ENCODE measurements at places on chromosomes 7 and 10. TPM values are rescaled to one million over a fixed set of nuclear protein-coding genes. Genes with fewer than 3 reads are reported as not detected.

Gene ADAM12
- total RNA-seq = 0.33 TPM

Gene FEZF1
- not detected for total RNA-seq

Gene PDAP1
- 150 TPM for total RNA-seq

Gene CYP2C18
- total RNA-seq = not detected

Gene COL17A1
- total RNA-seq = 1.2 TPM

Gene KCTD7
- 8.7 TPM for total RNA-seq

Gene SGMS1
- total RNA-seq = 23.7 TPM

Gene ZNF316
- 21.2 TPM for total RNA-seq

Gene ZC3HAV1L
- 25.7 TPM for total RNA-seq

Gene MEST
- 52.6 TPM for total RNA-seq

Gene EN2
- total RNA-seq = not detected

Gene VWDE
- total RNA-seq = 0.11 TPM

Gene MBL2
- total RNA-seq = not detected

DNA sequence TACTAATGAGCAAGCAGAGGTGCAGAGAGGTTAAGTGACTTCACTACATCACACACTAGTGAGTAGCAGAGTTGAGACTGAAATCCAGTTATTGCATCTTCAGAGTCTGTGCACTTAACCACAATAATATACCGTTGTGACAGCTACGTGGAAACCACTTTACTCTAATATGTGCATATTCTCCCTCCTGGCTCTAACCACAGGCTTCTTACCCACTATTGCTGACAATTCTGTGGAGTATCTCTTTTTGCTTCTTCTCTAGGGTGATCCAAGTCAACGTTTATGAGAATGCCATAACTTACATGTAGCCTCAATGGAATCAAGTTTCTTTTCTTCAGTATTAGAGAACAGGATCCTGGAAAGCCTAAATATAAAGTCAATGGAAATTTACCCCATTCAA lies 64.2 kb upstream of the MEOX2 start:
- no peaks in the 10 kb centered on the region for H3K4me1 ChIP-seq
- H3K4me3 ChIP-seq = no peak overlapping the region
- H3K36me3 ChIP-seq = no peaks in the 10 kb centered on the region
- DNase-seq = no peak

DNA sequence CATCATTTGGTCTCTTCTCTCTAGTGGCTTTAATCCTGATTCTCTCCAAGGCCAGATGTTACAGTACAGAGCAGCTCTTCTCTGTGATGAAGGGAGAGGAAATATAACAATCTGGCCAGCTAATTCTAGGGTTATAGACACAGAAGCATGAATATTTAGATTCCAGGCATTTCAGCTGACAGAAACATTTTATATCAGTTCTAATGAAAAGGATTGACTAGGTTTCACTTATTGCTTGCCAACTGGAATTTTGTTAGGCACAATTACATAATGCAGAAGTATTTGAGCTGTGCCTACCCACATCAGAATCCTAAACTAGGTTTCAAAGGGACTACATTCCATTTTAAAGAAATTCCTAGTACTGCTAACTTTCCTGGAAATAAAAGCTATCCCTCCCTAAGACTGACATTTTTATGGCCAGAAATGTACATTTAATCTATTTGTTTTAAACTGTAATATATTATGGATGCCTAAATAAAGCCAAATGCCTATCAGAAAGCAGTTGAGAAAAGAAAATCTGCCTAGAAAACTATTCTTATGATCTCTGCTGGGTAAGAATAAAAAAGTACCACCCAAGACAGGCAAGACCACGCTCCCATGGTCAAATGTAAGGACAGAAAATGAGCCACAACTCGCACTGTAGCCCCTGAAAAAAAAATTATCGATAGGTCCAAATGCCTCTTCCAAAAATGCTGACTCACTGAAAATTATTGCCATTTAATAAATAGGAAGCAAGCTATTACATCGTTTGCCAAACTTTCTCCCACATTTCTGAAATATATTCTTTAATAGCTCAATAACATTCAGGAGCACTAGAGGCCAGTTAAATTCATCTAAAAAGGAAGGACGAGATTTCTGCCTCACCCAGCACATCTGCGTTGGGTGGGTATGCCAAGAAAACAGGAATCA lies 498.1 kb downstream of the KCNMA1 start:
- no peak overlapping the region for H3K27ac ChIP-seq
- H3K36me3 ChIP-seq = no peaks in the 10 kb centered on the region
- no peak overlapping the region for H3K4me3 ChIP-seq
- no peaks in the 10 kb centered on the region for H3K27me3 ChIP-seq
- H3K4me1 ChIP-seq = no peaks in the 10 kb centered on the region
- no peak for DNase-seq

DNA sequence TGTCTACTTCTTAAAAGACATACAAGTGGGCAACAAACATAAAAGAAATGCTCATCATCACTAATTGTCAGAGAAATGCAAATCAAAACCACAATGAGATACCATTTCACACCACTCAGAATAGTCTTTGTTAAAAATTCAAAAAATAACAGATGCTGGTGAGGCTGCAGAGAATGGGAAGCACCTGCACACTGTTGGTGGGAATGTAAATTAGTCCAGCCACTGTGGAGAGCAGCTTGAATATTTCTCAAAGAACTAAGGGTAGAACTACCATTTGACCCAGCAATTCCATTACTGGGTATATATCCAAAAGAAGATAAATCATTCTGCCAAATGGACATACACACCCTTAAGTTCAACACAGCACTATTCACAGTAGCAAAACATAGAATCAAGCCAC lies 61.8 kb upstream of the STEAP1 start:
- no peaks in the 10 kb centered on the region for H3K4me1 ChIP-seq
- no peak for DNase-seq
- H3K36me3 ChIP-seq = no peaks in the 10 kb centered on the region
- H3K27me3 ChIP-seq = no peaks in the 10 kb centered on the region

GRCh38 chr10:70560511-70560941 lies 42.0 kb downstream of the PRF1 start:
- H3K36me3 ChIP-seq = no peaks in the 10 kb centered on the region
- no peak overlapping the region for H3K4me3 ChIP-seq
- no peak for DNase-seq
- H3K4me1 ChIP-seq = no peaks in the 10 kb centered on the region

- no peak overlapping the region for H3K27ac ChIP-seq
- DNase-seq = no peak
These were observed 157.5 kb upstream of the NFE2L3 start for GRCh38 chr7:25994433-25994994.

GRCh38 chr10:132511121-132512051 lies 26.2 kb upstream of the INPP5A start:
- no peaks in the 10 kb centered on the region for H3K27me3 ChIP-seq
- no peak for DNase-seq
- H3K27ac ChIP-seq = no peak overlapping the region
- H3K4me1 ChIP-seq = no peaks in the 10 kb centered on the region
- no peak overlapping the region for H3K4me3 ChIP-seq
- no peaks in the 10 kb centered on the region for H3K36me3 ChIP-seq

DNA sequence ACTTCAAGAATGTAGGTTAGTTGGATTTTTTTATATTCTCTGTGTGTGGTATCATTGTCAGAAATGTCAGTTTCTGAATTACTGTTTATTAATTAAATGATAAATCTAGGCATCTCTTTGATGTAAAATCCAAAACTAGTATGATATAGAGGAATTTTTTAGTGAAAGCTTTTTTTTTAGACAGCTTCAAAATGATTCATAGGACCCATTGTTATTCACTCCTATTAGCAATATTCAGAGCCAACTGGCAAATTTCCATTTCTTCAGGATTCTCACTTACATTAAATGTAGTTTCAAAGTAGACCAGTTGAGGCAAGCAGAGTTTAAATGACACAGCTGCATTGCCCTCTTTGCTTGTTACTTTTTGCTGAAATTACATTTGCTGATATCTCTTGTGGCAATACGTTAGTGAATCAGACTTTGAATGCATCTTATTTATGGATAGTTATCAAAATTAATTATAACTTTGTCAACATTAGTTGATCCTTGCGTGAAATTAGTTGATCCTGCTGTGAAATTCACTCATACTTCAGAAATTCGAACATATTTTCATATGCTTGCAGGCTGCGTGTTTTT lies 20.3 kb downstream of the ZNF277 start:
- peak; percentile 86 for DNase-seq
- peaks cover 10% of the 10 kb centered on the region for H3K4me1 ChIP-seq
- H3K27me3 ChIP-seq = no peaks in the 10 kb centered on the region
- no peak overlapping the region for H3K27ac ChIP-seq
- no peaks in the 10 kb centered on the region for H3K36me3 ChIP-seq

GRCh38 chr10:80589726-80590373 lies 52.1 kb downstream of the SH2D4B start:
- DNase-seq = no peak
- H3K27me3 ChIP-seq = no peaks in the 10 kb centered on the region
- H3K36me3 ChIP-seq = no peaks in the 10 kb centered on the region
- H3K4me1 ChIP-seq = no peaks in the 10 kb centered on the region

DNA sequence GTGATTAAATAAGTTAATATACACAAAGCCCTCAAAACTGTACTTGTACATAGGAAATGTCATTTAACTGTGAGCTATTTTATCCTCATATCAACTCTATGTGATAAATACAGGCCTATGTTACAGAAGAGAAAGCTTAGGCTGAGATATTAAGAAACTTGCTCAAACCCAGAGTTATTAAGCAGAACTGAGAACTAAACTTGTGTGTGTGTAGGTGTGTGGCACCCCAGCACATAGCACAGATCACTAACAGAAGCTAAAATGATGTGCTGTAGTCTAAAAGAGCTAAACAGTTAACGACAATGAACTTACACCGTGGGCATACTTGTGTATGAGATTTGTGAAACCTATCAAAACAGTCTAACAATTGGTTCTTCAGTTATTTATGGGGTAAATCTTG lies 34.5 kb downstream of the MTPN start:
- H3K36me3 ChIP-seq = no peaks in the 10 kb centered on the region
- no peak for DNase-seq
- H3K27me3 ChIP-seq = no peaks in the 10 kb centered on the region
- H3K27ac ChIP-seq = peak overlapping the region; percentile 65
- H3K4me3 ChIP-seq = no peak overlapping the region

- no peaks in the 10 kb centered on the region for H3K4me1 ChIP-seq
- H3K27ac ChIP-seq = no peak overlapping the region
- no peak overlapping the region for H3K4me3 ChIP-seq
- H3K36me3 ChIP-seq = no peaks in the 10 kb centered on the region
- DNase-seq = no peak
These were observed 141.0 kb downstream of the MACC1 start for GRCh38 chr7:20075992-20076820.

- peaks cover 51% of the 10 kb centered on the region for H3K4me1 ChIP-seq
- no peaks in the 10 kb centered on the region for H3K36me3 ChIP-seq
- H3K27ac ChIP-seq = peak overlapping the region; percentile 80
- no peak overlapping the region for H3K4me3 ChIP-seq
- DNase-seq = peak; percentile 48
- no peaks in the 10 kb centered on the region for H3K27me3 ChIP-seq
These were observed 474.9 kb downstream of the KCNMA1 start for GRCh38 chr10:77162697-77163096.

DNA sequence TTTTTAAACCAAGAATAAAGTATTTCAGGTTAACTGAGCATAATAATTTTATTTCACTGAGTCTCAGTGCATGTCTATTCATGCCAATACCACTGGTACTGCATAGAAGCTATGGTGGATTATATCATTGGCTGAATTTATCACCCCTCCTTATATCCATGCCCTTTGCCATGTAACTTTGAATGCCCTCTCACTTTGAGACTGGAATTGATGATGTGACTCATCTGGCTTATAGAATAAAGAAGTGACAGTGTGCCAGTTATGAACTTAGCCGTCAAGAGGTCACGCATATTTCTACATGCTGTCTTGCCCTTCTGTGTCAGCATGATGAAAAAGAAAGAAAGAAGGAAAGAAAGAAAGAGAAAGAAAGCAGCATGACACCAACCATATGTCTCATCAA lies 20.7 kb upstream of the ABLIM1 start:
- H3K27ac ChIP-seq = no peak overlapping the region
- H3K4me1 ChIP-seq = peaks cover 25% of the 10 kb centered on the region
- H3K27me3 ChIP-seq = no peaks in the 10 kb centered on the region

- no peaks in the 10 kb centered on the region for H3K4me1 ChIP-seq
- no peak overlapping the region for H3K27ac ChIP-seq
- DNase-seq = no peak
- no peaks in the 10 kb centered on the region for H3K36me3 ChIP-seq
- no peak overlapping the region for H3K4me3 ChIP-seq
These were observed 80.9 kb downstream of the UNCX start for GRCh38 chr7:1313613-1314012.

- no peak overlapping the region for H3K4me3 ChIP-seq
- H3K27ac ChIP-seq = no peak overlapping the region
- no peaks in the 10 kb centered on the region for H3K36me3 ChIP-seq
- H3K27me3 ChIP-seq = no peaks in the 10 kb centered on the region
- no peak for DNase-seq
These were observed 328.6 kb upstream of the HGF start for GRCh38 chr7:82098414-82098813.

DNA sequence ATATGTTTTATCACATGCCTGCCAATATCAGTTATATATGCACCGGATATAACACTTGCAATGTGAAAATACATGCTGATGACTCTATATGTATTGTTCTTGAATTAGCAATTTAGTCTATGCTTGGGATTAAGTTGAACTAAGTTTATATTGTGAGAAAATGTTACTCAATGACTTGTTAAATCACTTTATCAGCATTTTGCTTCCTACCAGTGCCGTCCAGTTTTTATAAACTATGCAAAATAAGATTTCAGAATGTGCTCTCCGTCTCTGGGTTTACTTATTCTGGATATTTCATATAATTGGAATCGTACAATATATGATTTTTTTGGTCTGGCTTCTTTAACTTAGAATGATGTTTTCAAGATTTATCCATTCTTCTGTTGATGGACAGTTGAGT lies 25.5 kb upstream of the SLC26A3 start:
- DNase-seq = no peak
- peaks cover 9% of the 10 kb centered on the region for H3K27me3 ChIP-seq
- no peaks in the 10 kb centered on the region for H3K4me1 ChIP-seq
- H3K27ac ChIP-seq = no peak overlapping the region
- H3K4me3 ChIP-seq = no peak overlapping the region
- H3K36me3 ChIP-seq = no peaks in the 10 kb centered on the region

- H3K4me1 ChIP-seq = no peaks in the 10 kb centered on the region
- H3K4me3 ChIP-seq = no peak overlapping the region
- H3K27me3 ChIP-seq = no peaks in the 10 kb centered on the region
- DNase-seq = no peak
- H3K27ac ChIP-seq = no peak overlapping the region
- no peaks in the 10 kb centered on the region for H3K36me3 ChIP-seq
These were observed 22.6 kb downstream of the ZNRF2 start for GRCh38 chr7:30306976-30307375.

- H3K4me1 ChIP-seq = peaks cover 31% of the 10 kb centered on the region
- H3K27ac ChIP-seq = no peak overlapping the region
- DNase-seq = no peak
These were observed 72.1 kb downstream of the DNMBP start for GRCh38 chr10:99937630-99938029.

GRCh38 chr10:13117841-13118783 lies 18.1 kb downstream of the OPTN start:
- no peaks in the 10 kb centered on the region for H3K4me1 ChIP-seq
- H3K27me3 ChIP-seq = no peaks in the 10 kb centered on the region
- H3K36me3 ChIP-seq = peaks cover 28% of the 10 kb centered on the region
- H3K4me3 ChIP-seq = no peak overlapping the region
